ENCODE measurements at places on chromosomes 1 and 21. TPM values are rescaled to one million over a fixed set of nuclear protein-coding genes. Genes with fewer than 3 reads are reported as not detected.
A peak's percentile ranks its signal among the peaks of the same experiment; 100 is the strongest.

BCAS2 gene
- 34.7 TPM for total RNA-seq

ADGRB2 gene
- total RNA-seq, result not detected

DMBX1 gene
- 0.26 TPM for total RNA-seq

SH2D2A gene
- total RNA-seq, result 188 TPM

CD160 gene
- 0.31 TPM for total RNA-seq

HLX gene
- 3.9 TPM for total RNA-seq

HSD3B1 gene
- not detected for total RNA-seq

GRCh38 chr1:18684303-18684702 lies 53.7 kb downstream of the PAX7 start:
- no peaks in the 10 kb centered on the region for H3K4me1 ChIP-seq
- no peak overlapping the region for H3K27ac ChIP-seq
- H3K4me3 ChIP-seq, result no peak overlapping the region
- no peaks in the 10 kb centered on the region for H3K36me3 ChIP-seq
- peaks cover 18% of the 10 kb centered on the region for H3K27me3 ChIP-seq

GRCh38 chr1:208100906-208101305 lies 143.3 kb downstream of the PLXNA2 start:
- no peaks in the 10 kb centered on the region for H3K4me1 ChIP-seq
- no peak overlapping the region for H3K27ac ChIP-seq
- H3K36me3 ChIP-seq, result no peaks in the 10 kb centered on the region
- no peak overlapping the region for H3K4me3 ChIP-seq
- DNase-seq, result no peak
- H3K27me3 ChIP-seq, result peaks cover 8% of the 10 kb centered on the region

- H3K4me1 ChIP-seq, result peaks cover 51% of the 10 kb centered on the region
- peaks cover 5% of the 10 kb centered on the region for H3K36me3 ChIP-seq
- H3K27me3 ChIP-seq, result no peaks in the 10 kb centered on the region
- no peak overlapping the region for H3K27ac ChIP-seq
Observed at GRCh38 chr1:172537827-172538391, 5.0 kb downstream of the SUCO start.

GRCh38 chr1:24644100-24644384 lies 940 bp downstream of the SRRM1 start:
- peaks cover 36% of the 10 kb centered on the region for H3K36me3 ChIP-seq
- peaks cover 32% of the 10 kb centered on the region for H3K4me1 ChIP-seq
- no peaks in the 10 kb centered on the region for H3K27me3 ChIP-seq
- peak overlapping the region; percentile 95 for H3K27ac ChIP-seq
- H3K4me3 ChIP-seq, result peak overlapping the region; percentile 96
- DNase-seq, result no peak

DNA sequence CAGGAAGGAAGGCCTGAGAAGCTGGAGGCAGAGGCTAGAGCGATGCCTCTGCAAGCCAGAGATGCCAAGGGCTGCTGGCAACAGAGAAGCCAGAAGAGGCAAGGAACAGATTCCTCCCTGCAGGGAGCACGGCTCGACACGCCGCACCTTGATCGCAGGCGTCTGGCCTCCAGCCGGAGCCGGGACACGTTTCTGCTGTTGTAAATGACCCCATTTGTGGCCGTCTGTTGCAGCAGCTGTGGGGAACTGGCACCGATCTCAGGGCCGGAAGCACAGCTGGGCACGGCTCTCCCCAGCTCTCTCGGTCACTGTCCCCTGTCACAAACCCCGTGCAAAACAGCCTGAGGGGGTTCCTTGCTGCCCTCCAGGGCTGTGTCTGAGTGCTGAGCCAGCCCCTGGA lies 59.6 kb downstream of the SIK1 start:
- peaks cover 14% of the 10 kb centered on the region for H3K4me1 ChIP-seq
- H3K36me3 ChIP-seq, result no peaks in the 10 kb centered on the region
- H3K27ac ChIP-seq, result no peak overlapping the region
- no peak for DNase-seq
- H3K27me3 ChIP-seq, result no peaks in the 10 kb centered on the region
- no peak overlapping the region for H3K4me3 ChIP-seq

GRCh38 chr1:233873666-233874065 lies 30.8 kb upstream of the SLC35F3 start:
- no peak overlapping the region for H3K27ac ChIP-seq
- H3K4me3 ChIP-seq, result no peak overlapping the region
- no peaks in the 10 kb centered on the region for H3K4me1 ChIP-seq
- H3K27me3 ChIP-seq, result no peaks in the 10 kb centered on the region

DNA sequence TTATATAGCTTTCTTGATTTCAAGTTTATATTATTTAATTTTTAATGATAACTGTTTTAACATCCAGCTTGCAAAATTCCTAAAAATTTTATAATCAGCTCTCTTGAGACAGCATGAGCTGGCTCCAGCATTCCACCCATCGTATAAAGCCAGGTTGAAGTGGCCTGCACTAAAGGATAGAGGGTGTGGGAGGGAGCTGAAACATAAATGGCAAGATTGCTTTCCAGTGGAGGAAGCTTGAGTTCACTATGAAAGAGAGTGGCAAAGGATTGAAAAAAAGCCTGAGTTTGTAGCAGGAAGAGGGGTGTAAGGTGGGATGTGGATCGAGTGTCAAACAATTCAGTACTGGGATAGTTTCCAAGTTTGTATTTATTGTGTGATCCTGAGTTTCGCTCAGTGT lies 48.5 kb upstream of the ZNF644 start:
- H3K27me3 ChIP-seq, result peaks cover 32% of the 10 kb centered on the region
- H3K4me1 ChIP-seq, result no peaks in the 10 kb centered on the region
- H3K27ac ChIP-seq, result no peak overlapping the region
- no peaks in the 10 kb centered on the region for H3K36me3 ChIP-seq
- no peak for DNase-seq

- H3K27me3 ChIP-seq, result peaks cover 52% of the 10 kb centered on the region
- no peaks in the 10 kb centered on the region for H3K36me3 ChIP-seq
- peaks cover 8% of the 10 kb centered on the region for H3K4me1 ChIP-seq
- peak; percentile 54 for DNase-seq
- no peak overlapping the region for H3K27ac ChIP-seq
- H3K4me3 ChIP-seq, result peak overlapping the region; percentile 45
Observed at GRCh38 chr21:34707876-34708325, 39.1 kb downstream of the CLIC6 start.

- DNase-seq, result no peak
- no peak overlapping the region for H3K4me3 ChIP-seq
- H3K27ac ChIP-seq, result no peak overlapping the region
- no peaks in the 10 kb centered on the region for H3K36me3 ChIP-seq
- H3K4me1 ChIP-seq, result peaks cover 3% of the 10 kb centered on the region
Observed at GRCh38 chr21:45794027-45794426, 150.5 kb downstream of the PCBP3 start.

DNA sequence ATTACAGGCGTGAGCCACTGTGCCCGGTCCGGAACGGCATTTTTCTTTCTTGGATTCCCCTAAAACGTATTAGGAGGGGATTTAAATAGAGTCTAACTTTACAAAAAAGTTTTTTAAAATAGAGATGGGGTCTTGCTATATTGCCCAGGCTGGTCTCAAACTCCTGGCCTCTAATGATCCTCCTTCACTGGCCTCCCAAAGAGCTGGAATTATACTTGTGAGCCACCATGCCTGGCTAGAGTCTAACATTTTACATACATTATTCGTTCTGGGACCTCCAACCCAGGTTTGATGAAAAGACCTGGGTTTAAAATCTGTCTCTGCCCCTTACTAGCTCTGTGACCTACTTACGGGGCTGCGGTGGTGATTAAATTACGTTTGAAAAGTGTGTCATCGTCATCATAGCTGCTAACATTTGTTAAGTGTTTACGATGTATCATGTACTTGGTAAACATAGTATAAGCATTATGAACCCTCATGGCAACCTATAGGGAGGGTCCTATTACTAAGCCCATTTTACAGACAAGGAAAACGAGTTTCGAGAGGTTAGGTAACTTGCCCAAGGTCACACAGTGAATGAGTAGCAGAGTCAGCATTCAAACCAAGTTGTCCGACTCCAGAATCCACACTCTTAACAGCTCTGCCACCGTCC lies 24.5 kb downstream of the PLEKHM2 start:
- no peaks in the 10 kb centered on the region for H3K36me3 ChIP-seq
- peaks cover 30% of the 10 kb centered on the region for H3K4me1 ChIP-seq
- no peak overlapping the region for H3K27ac ChIP-seq
- no peak overlapping the region for H3K4me3 ChIP-seq
- DNase-seq, result no peak
- no peaks in the 10 kb centered on the region for H3K27me3 ChIP-seq

DNA sequence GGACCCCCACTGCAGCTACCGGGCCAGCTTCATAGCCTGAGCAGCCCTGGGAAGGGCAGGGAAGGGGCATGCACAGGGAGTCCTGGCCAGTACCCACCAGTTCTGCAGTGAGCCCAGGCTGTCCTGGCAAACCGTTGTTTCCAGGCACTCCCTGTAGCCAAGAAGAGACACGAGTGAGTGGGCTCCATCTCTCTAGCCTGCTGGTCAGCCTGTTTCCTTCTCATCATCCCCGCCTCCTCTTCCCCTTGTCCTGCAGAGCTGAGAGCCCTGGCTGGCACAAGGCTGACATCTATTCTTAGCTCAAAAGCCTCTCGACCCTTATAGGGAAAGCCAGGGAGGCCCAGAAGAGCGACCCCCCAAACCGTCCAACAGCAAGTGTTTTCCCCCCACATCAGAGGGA lies 28.7 kb downstream of the COL16A1 start:
- no peak for DNase-seq
- peaks cover 12% of the 10 kb centered on the region for H3K27me3 ChIP-seq
- no peak overlapping the region for H3K4me3 ChIP-seq
- no peak overlapping the region for H3K27ac ChIP-seq
- peaks cover 3% of the 10 kb centered on the region for H3K4me1 ChIP-seq
- H3K36me3 ChIP-seq, result no peaks in the 10 kb centered on the region

DNA sequence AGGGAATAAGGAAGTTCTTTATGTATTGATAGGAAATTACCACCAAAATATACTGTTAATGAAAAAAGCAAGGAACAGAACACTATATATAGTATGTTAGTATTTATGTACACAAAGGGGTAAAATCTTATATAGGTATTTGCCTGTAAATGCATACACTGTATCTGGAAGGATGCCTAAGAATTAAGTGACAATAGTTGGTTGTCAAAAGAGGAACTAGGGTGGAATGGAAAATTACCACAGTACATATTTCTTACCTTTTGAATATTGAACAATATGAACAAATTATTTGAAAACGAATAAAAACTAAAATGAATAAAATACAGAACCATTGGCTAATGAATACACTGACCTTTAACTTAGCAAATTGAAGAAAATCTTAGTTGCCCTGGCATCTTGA lies 13.6 kb downstream of the ARPC5 start:
- DNase-seq, result no peak
- peaks cover 13% of the 10 kb centered on the region for H3K36me3 ChIP-seq
- H3K27ac ChIP-seq, result no peak overlapping the region
- H3K4me1 ChIP-seq, result peaks cover 12% of the 10 kb centered on the region
- no peaks in the 10 kb centered on the region for H3K27me3 ChIP-seq

DNA sequence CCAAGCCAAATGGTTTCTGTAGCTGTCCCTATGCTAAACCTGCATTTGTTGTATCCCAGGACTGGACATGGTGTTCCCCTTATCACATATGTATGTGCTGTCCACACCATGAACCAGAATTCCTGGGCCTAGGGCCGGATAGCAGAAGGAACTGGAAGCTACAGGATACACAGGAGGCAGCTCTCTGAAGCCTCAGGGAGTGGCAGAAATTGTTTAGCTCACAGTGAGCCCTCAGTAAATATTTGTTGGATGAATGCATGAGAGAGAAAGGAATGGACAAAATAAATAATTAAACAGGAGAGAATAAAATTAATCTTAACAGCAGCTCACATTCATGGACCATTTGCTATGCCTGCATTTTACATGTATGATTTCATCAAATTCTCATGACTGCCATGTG lies 2.1 kb downstream of the NIPAL3 start:
- H3K4me3 ChIP-seq, result no peak overlapping the region
- no peaks in the 10 kb centered on the region for H3K27me3 ChIP-seq
- peak overlapping the region; percentile 12 for H3K27ac ChIP-seq

- peak overlapping the region; percentile 96 for H3K27ac ChIP-seq
- peak; percentile 70 for DNase-seq
- H3K36me3 ChIP-seq, result peaks cover 13% of the 10 kb centered on the region
- peaks cover 15% of the 10 kb centered on the region for H3K4me1 ChIP-seq
- H3K4me3 ChIP-seq, result peak overlapping the region; percentile 65
Observed at GRCh38 chr1:199226163-199226562, 587.3 kb downstream of the PTPRC start.

GRCh38 chr1:70277875-70278274 lies 56.7 kb downstream of the SRSF11 start:
- H3K36me3 ChIP-seq, result peaks cover 5% of the 10 kb centered on the region
- H3K27me3 ChIP-seq, result no peaks in the 10 kb centered on the region
- H3K4me3 ChIP-seq, result no peak overlapping the region
- no peaks in the 10 kb centered on the region for H3K4me1 ChIP-seq
- no peak for DNase-seq

- no peaks in the 10 kb centered on the region for H3K36me3 ChIP-seq
- H3K4me1 ChIP-seq, result no peaks in the 10 kb centered on the region
- no peak overlapping the region for H3K27ac ChIP-seq
- no peaks in the 10 kb centered on the region for H3K27me3 ChIP-seq
- no peak for DNase-seq
Observed at GRCh38 chr1:31432592-31433395, 19.8 kb downstream of the SERINC2 start.

DNA sequence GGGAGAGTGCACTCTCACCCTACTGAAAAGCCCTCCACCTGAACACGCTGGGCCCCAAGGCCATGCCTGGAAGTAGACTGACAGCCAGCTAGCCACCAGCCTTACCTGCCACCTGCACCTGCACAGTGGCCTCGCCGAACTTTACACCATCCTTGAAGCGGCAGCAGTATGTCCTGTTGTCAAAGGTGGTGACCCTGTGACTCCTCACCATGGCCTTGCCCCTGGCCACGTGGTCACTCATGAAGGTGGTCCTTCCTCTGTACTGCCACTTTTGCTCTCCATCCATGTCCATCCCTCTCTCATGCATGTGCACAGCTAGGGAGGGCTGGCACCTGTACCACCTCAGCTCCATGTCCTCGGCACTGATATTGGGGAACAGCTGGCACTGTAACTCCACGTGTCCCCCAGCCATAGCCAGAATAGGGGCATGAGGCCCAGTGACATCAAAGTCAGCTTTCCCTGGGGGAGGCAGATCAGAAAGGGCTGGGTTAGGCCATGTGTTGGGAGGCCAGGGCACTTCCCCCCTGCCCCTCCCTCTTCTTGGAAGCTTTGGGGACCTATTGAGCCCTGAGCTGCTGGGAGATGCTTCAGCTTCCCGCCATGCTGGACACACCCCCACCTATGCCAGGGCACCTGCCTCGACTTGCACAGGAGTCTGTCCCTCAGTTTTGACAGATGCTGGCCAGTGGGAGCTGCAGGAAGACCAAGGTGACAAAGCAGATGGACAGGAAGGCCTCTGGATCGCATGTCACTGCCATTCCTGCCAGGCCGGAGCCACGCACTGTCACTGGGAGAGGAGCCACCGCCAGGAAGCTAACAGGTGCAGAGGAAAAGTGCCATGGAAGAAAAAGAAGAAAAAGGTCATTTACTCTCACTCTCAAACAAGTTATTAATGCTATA lies 24.6 kb downstream of the RNF187 start:
- H3K36me3 ChIP-seq, result no peaks in the 10 kb centered on the region
- DNase-seq, result no peak
- no peak overlapping the region for H3K27ac ChIP-seq
- no peak overlapping the region for H3K4me3 ChIP-seq
- no peaks in the 10 kb centered on the region for H3K4me1 ChIP-seq
- H3K27me3 ChIP-seq, result peaks cover 13% of the 10 kb centered on the region

- no peaks in the 10 kb centered on the region for H3K4me1 ChIP-seq
- no peak for DNase-seq
- H3K4me3 ChIP-seq, result no peak overlapping the region
- H3K27me3 ChIP-seq, result no peaks in the 10 kb centered on the region
- H3K36me3 ChIP-seq, result no peaks in the 10 kb centered on the region
Observed at GRCh38 chr1:202170726-202171125, 10.3 kb upstream of the PTPN7 start.
